ENCODE measurements at places on chromosomes 11 and 22.
A peak's percentile ranks its signal among the peaks of the same experiment; 100 is the strongest.

- no peak for DNase-seq
These were observed 83.2 kb downstream of the KIAA1671 start for GRCh38 chr22:25035715-25036114.

GRCh38 chr11:125313271-125314219, 149.0 kb downstream of the PKNOX2 start:
- no peak for DNase-seq

DNA sequence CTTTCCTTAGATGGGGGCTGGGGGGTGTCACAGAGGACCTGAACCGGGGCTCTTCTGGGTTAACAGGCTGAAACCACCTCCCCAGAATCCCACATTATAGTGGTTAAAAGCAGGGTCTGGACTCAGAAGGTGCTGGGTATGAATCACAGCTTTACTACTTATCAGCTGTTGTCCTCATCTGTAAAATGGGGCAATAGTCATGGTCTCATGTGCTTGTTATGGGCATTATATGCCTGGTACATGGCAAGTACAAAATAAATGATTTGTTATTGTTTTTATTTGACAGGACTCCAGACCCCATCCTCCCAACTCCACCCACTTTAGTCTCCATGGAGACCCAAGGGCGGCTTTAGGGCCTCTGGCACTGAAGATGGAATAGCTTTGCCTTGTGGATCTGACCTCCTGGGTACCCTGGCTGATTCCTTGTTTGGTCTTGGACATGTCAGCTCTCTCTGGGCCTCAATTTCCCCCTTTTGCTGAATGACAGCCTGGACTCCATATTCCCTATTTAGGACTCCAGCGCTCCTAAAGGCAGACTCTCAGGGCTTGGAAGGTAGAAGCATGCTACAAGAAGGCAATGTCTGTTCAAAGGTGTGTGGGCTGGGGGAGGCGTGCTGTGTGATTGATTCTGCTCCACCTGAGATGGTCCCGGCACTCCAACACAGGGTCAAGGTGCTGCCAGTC, 812 bp upstream of the SMTN start:
- no peak for DNase-seq

DNA sequence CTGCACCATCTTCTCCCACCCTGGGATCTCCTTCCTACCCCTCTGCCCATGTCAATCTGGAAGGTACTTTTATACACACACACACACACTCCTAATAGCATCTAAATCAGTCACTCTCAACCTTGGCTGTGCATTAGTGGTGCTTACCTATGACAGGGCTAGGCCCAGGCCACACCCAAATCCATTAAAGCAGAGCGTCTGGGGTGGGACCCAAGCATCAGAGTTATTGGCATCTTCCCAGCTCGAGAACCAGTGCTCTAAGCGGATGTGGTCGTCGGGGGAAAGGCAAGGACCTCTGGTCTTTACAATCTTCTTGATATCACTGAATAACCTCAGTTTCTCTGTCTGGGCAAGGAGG, 194.6 kb downstream of the TRIM29 start:
- DNase-seq = no peak

- DNase-seq = no peak
These were observed 19.9 kb downstream of the NAGA start for GRCh38 chr22:42050641-42051180.

GRCh38 chr11:60339356-60339755, 12.3 kb downstream of the MS4A6E start:
- no peak for DNase-seq

DNA sequence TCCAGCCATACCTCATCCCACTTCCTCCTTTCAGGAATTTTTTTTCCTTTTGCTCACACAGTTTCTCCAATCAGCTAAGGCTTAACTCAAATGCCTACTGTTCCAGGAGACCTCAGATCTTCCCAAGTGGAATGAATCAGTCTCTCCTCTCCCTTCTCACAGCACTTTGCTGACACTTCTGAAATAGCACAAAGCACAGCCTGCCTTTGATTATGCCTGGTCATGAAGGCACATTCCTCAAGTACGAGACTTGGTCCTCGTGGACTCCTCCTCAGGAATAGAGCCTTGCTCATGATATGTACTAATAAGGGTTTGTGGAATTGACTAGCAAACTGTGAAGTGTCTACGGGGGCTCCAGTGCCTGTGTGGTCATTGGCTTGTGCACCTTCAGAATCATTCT, 176.7 kb upstream of the TENM4 start:
- DNase-seq = no peak

DNA sequence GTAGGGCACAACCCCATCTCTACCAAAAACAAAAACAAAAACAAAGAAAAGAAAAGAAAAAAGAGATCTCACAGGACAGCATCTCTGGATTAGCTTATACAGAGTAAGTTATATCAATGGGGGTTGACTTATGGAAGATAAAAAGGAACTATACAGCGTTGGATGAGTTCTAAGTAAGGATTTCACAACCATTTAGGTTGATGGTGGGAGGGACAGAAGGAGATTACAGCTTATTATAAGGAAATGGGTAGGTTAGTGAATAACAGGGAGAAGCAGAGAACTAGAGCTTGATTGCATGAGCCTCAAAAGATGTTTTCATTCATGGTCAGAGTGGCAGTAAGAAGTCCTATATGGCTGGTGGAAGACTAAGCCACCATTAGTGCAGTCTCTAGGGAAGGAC, 60.3 kb downstream of the CECR2 start:
- no peak for DNase-seq

DNA sequence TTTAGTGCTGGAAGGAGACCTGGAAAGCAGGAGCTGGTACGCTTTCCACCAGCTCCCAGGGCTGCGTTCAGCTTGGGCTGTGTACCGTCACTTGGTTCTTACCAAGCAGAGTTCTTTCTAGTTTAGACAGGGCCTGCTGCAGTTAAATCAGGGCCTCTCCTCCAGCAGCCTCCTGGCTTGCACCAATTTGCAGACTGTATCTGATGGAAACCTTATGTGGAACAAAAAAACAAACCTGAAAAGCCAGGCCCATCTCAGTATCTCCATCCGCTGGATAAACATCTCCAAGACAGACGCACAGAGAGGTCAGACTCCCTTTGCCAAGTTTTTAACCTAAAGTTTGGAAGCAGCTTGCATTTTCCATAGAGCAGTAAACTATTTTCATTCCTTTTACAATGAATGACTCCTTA, 288.6 kb upstream of the SORL1-AS1 start:
- no peak for DNase-seq

- DNase-seq = peak; percentile 98
These were observed at the start of gene EED for GRCh38 chr11:86244522-86245368. Gene EED, plus strand, starts transcription at chr11:86244753. Its CDS starts 477 bp downstream, at chr11:86245230.

- peak; percentile 55 for DNase-seq
These were observed 3.6 kb upstream of the CCND1 start for GRCh38 chr11:69637198-69637940.

GRCh38 chr11:45180848-45181192, 34.4 kb downstream of the PRDM11 start:
- DNase-seq = no peak

DNA sequence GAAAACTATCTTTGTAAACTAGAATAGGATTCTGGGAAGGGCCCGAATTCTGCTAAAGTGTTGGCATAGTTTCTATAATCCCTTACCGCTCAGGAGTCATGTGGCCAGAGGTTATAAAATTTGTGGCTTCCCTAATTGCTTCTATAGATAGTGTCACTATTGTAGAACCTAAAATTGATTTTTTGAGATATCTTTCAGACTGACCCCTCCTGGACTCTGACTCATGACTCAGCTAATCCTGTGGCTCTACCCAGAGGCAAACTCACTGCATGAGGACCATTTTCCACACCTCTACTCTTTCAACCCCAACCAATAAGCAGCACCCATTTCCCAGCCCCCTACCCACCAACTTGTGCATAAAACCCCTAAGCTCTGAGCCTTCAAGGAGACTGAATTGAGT, 61.8 kb upstream of the PRSS23 start:
- DNase-seq = no peak

GRCh38 chr22:22954656-22955055, 67.0 kb downstream of the IGLL5 start:
- peak; percentile 71 for DNase-seq

- DNase-seq = no peak
These were observed 16.8 kb downstream of the MACROD1 start for GRCh38 chr11:64148917-64149617.

DNA sequence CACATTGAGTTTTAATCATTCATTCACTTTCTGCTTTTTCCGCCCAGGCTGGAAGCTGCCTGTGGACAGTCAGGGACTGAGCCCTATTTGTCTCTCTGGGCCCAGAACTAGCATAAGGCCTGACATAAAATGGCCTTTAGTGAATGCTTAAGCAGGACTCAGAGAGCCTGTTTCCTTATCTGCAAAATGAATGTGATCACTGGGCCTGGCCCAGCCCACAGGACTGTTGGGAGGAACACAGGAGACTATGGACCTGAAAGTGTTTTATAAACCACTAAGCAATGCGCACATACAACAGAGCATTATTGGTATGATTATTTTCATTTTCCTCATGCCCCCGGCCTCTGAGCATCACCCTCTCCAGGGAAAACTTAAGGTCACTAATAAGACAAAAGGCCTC, 3.9 kb upstream of the MYH9 start:
- no peak for DNase-seq

- DNase-seq = peak; percentile 93
These were observed at the start of gene PPP2R5B for GRCh38 chr11:64923944-64924909. Gene PPP2R5B, plus strand, starts transcription at chr11:64924689. Its CDS starts 1,046 bp downstream, at chr11:64925735.

- no peak for DNase-seq
These were observed 7.0 kb downstream of the PRDX5 start for GRCh38 chr11:64324692-64325469.

- DNase-seq = no peak
These were observed 5.2 kb upstream of the SLC43A3 start for GRCh38 chr11:57432149-57432561.

DNA sequence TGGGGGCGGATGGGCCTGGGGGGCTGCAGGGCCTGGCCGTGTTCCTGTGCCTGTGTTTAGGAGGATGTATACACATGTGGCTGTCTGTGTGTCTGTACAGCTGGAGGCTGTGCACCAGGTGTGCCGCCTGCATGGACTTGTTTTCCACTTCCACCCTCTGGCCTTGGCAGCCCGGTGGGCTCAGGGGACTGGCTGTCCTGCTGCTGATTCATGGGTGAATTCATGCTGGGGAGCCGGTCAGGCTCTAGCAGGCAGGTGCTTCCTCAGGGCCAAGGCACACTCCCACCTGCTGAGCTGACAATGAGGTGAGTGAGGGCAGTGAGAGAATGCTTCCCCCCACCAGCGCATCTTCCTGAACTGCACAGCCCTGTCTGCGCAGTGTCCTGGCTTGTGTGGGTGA, 88.4 kb downstream of the CCDC81 start:
- no peak for DNase-seq

Measured in neural progenitor cell (in vitro differentiated cells).